ENCODE measurements at places on chromosomes 7 and 10.

- no peak for DNase-seq
Measured at GRCh38 chr10:6390213-6390845, 187.6 kb downstream of the PFKFB3 start.

- DNase-seq: no peak
Measured at GRCh38 chr10:111473361-111473760, 396.5 kb downstream of the ADRA2A start.

GRCh38 chr10:8369666-8370065 lies 315.2 kb downstream of the GATA3 start:
- no peak for DNase-seq

DNA sequence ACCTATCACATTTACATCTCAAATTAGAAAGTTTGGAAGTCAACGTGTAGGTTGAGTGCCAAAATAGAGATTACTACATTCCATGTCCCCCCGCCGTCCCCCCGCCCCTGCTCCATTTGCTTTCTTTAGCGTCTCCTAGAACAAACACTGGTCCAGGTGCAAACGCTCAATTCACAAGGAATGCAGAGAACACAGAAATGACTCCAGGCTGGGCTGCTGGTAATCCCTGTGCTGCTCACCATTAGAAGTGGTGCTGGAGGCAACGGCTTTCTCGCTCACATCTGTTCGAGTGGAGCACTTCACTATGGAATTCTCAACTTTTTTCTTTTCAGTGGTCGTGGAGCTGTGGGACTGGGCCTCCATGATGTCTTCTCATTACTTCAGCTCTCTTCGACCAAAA lies 14.1 kb downstream of the GLI3 start:
- DNase-seq: no peak

- DNase-seq: no peak
Measured at GRCh38 chr7:150866932-150867564, 14.7 kb downstream of the AOC1 start.

DNA sequence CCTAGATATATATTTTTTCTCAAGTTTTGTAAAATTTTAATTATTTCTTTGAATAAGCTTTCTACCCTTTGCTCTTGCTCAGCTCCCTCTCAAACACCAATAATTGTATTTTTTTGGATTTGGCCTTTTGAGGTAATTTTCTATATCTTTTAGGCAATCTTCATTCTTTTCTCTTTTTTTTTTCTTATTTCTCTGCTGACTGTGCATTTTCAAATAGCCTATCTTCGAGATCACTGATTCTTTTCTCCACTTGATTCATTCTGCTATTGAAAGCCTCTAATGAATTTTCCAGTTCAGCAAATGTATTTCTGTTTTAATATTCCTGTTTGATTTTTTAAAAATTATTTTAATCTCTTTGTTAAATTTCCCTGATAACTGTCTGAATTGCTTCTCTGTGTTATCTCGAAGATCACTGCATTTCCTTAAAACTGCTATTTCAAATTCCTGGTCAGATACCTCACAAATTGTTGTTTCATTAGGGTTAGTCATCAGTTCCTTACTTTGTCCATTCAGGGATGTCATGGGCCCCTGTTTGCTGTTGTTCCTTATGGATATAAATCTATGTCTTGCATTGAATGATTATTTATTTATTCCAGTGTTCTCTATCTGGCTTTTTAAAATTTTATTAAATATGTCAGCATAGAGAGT lies 100.1 kb upstream of the UNC5B start:
- DNase-seq: no peak

- no peak for DNase-seq
Measured at GRCh38 chr10:108443636-108444035, 1279.1 kb upstream of the SORCS1 start.

DNA sequence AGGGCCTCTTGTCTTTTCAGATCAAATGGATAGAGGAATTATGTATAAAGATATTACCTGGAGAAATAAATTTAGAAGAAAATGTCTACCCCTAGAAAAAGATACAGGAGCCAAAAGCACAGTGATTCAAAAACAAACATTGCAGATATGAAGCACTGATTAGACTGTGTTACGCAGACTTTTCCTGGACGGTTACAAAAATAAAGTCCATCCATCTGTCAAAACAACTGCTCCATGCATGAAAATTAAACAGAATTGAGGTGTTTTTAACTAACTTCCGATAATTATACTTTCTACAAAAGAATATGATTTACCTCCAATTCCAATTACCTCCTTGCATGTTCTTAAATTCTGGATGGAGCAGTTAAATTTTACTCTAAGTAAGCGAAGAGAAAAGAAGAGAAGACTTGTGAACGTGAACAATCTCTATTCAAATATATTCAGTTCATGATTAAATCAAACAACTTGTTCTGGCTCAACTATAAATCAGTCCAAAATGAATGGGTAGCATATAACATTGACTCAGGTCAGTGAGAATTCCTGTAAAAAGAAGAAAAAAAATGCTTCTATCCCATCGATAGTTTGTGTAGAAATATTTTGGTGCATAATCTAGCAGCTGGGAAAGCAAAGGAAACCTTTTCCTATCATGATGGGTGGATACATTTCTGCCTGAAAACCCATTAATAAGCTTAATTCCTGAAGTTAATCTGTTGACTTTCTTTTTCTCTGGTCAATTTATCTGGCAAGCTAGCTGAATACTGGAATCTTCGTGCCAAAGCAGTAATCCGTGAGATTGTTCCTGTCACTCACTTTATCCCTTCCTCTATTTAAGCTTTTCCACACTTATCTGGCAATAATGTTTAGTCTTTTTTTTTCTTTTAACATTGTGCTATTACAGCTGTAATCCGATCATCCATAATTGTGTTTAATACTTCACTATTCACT lies 80.4 kb downstream of the SEMA3A start:
- no peak for DNase-seq

DNA sequence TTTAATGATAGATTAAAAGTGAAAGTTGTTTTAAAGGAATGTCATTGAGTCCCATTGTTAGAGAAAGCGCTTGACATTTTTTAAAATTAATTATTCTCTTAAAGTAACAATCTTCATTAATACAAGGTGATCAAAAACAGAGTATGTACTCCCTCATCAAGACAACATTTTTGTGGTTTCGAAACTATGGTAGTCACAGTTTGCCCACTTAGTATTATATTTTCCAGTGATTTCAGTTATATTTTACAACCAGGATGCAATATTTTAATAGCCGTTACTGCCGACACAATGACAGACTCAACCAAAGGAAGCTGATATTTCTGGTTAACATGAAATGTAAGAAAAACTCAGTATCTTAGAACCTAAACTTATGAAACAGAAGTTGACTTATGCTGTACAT lies 31.3 kb downstream of the MKX start:
- DNase-seq: no peak

DNA sequence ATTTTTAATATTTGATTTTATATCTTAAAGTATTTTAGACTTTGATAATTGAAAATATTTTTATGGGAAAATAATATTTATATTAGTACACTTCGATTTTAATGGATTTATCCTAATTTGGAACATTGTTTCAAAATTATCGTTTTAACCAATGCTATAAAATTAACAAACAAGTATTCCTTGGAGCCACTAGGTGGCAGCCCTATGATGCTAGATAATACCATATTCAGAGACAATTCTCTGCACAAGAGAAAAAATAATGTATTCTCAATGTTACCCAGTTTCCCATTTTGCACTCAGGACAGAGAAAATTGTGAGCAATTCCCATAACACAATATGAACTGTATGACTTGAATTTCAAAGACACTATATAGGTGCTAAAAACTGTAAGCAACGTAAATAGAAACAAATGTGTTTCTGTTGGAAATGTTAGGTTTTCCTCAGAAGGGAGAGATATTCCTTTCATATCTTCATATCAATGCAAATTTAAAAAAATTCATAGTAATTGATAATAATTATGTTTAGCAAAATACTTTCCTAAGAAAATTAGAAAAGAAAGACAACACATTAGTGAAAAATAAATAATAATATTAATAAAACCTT lies 237.8 kb downstream of the SEMA3E start:
- peak; percentile 43 for DNase-seq

- no peak for DNase-seq
Measured at GRCh38 chr10:102476466-102477141, 25.3 kb upstream of the C10orf95 start.

GRCh38 chr7:29138588-29138987 lies 7.7 kb downstream of the CPVL start:
- no peak for DNase-seq

- DNase-seq: peak; percentile 98
Measured at GRCh38 chr7:94374231-94374630, 20.5 kb upstream of the COL1A2 start.

DNA sequence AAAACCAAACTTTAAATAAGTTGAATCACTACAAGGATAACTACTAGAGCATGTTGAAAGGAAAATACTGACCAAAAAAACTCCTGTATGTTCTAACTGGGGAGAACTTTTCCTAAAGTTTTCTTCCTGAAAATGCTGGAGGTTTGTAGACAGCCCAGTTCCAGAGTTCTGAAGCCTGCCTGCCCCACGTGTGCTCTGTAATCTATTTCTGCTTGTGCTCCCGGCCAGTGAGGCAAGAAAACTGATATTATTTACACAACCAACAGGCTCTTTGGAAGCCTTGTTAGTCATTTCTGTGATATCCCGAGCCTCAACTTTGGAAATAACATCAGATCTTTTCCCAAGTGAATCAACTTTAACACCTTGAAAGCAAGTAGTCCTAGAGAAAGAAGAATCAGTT lies 46.7 kb downstream of the ZFAND4 start:
- no peak for DNase-seq

- DNase-seq: peak; percentile 7
Measured at GRCh38 chr10:18498998-18499397, 152.4 kb downstream of the NSUN6 start.

DNA sequence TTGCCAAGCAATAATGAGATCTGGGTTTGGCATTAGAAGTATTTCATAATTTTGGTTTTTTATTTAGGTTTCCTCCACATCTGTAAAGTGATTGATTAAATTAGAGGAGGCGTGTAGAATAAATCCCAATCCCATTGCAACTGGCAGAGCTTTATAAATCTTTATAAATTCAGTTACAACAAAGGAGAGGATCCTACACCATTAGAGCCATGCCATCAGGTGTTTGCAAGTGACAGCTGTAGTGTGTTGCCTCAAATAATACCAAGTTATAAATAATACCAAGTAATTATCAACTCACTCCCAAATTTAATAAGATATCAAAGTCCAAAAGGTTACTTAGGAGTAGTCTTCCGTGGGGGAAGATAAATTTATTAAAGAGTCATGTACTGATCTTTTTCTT lies 62.2 kb downstream of the PODXL start:
- DNase-seq: no peak

DNA sequence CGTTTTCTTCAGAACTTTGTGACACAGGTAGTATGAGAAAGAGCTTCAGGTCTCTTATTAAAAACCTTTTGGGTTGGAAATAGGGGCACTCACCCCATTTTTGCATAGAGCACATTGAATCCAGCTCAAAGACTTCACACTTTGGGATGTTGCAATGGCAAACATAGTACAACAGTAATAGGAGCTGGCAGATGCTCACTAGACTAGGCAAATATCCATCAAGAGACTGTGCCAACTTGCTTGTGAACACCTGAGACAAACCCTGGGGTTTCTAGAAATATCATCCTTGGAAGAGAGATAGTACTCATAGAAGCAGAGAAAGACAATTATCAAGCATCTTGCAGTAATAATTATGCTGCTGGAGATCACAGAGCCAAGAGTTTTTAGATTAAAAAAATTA lies 280.0 kb downstream of the CACNA2D1 start:
- no peak for DNase-seq

GRCh38 chr7:83681200-83681778 lies 32.4 kb upstream of the SEMA3E start:
- DNase-seq: no peak

DNA sequence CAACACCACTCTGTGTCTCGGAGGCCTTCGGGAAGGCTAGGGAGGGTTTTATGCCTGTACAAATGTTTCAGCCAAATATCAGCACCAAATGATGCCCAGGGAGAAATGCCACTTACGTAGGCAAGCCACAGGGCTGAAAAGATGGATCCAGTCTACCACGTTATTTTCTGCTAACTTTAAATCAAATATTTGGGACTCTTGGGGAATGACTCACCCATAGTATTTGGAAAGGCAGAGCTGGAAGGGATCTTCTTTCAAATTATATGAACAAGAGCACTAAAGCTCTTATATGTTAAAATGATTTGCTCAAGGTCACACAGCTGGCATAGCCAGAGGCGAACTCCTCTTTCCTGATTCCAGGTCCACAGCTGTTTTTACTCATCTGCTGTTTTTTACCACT lies 591.4 kb downstream of the SORCS1 start:
- peak; percentile 81 for DNase-seq

DNA sequence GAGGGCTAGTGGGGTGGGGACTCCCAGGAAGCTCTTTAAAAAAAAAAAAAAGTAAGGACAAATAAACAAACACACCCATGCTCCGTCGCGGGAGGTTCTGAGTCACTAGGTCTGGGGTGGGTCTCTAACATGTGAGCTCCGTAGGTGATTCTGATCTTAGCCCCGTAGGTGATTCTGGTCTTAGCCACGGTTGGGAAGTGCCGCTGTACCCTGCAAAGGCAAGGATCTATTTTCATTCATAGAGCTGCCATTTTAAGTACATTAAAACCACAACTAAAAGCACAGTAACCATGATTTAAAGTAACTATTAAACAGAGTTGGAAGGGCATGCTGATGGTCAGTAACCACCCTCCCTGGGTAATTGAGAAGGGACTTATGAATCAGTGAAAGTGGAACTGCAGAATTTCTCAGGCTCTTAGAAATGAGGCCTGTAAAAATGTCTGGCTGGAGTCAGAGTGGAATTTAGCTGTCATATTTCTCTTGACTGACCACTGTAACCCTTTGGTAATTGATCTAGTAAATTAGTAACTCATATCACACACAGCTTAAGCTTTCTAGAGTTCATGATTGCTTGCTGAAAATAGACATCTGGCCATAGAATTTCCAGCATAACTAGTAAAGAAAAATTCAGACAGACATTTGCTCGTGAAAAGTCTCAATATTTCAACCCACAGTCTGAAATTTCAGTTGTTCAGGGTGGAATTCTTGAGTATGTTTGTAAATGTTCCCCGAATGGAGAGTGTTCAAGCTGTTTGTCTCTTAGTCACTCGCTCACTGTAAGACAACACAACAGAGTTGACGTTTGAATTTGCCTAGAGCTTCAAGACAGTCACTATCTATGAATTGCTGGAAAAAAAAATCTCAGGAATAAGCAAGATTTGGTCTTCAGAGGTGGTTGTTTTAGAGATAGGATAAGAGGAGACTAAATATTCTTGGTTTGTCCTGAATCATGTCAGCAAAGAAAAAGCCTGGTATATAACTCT lies 34.2 kb upstream of the TCF7L2 start:
- DNase-seq: no peak

DNA sequence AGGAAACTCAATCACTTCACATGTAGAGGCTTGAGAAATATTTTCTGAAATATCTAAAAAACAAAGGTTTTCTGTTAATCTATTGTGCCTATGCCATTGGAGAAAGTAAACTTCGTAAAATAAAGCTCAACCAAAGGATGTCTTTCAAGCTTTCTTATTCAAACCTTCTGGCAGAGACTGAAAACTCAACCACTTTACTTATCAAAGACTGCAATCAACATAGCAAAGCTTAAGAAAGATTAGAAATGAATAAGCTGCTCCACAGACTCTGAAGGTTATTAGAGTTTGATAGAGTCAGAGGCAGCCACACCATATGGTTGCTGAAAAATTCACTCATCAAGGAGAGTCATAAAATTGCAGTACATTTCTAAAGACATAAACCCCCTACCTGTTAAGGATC lies 245.8 kb upstream of the MEOX2 start:
- no peak for DNase-seq
